ENCODE measurements at places on chromosomes 16 and 17. TPM values are rescaled to one million over a fixed set of nuclear protein-coding genes. Genes with fewer than 3 reads are reported as not detected.
A peak's percentile ranks its signal among the peaks of the same experiment; 100 is the strongest.

The SLC5A10 gene
- 0.25 TPM for total RNA-seq

The RPL13 gene
- 2,192 TPM for total RNA-seq

GRCh38 chr17:18035704-18036103 is 3.3 kb downstream of the ATPAF2 start:
- peaks cover 3% of the 10 kb centered on the region for H3K36me3 ChIP-seq
- H3K27ac ChIP-seq = no peak overlapping the region
- peaks cover 35% of the 10 kb centered on the region for H3K4me1 ChIP-seq
- no peak for DNase-seq

- no peaks in the 10 kb centered on the region for H3K27me3 ChIP-seq
- no peaks in the 10 kb centered on the region for H3K36me3 ChIP-seq
- DNase-seq = no peak
- no peak overlapping the region for H3K27ac ChIP-seq
These were observed 2.4 kb downstream of the TMEM95 start for GRCh38 chr17:7357381-7357780.

GRCh38 chr16:10931134-10931533 is 11.1 kb downstream of the DEXI start:
- peaks cover 10% of the 10 kb centered on the region for H3K36me3 ChIP-seq
- no peak overlapping the region for H3K27ac ChIP-seq
- H3K27me3 ChIP-seq = no peaks in the 10 kb centered on the region
- no peak for DNase-seq
- no peak overlapping the region for H3K4me3 ChIP-seq

DNA sequence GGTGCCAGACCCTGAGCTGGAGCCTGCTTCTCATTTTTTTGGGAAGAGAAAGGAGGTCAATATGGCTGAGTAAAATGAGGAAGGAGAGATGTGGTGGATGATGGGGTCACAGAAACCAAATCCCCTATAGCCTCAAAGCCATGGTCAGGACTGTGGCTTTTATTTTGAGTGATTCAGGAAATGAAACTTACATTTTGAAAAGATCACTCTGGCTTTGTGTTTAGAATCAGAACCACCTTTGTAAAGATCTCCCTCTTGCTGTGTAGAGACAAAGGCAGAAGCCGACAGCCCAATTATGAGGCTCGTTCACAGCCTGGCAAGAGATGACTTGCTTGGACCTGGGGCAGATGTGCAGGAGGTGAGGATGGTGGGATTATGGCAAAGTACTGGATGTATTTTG is 121.6 kb upstream of the ANKFN1 start:
- no peaks in the 10 kb centered on the region for H3K36me3 ChIP-seq
- no peak for DNase-seq
- H3K4me1 ChIP-seq = no peaks in the 10 kb centered on the region
- no peak overlapping the region for H3K4me3 ChIP-seq
- H3K27me3 ChIP-seq = peaks cover 44% of the 10 kb centered on the region

DNA sequence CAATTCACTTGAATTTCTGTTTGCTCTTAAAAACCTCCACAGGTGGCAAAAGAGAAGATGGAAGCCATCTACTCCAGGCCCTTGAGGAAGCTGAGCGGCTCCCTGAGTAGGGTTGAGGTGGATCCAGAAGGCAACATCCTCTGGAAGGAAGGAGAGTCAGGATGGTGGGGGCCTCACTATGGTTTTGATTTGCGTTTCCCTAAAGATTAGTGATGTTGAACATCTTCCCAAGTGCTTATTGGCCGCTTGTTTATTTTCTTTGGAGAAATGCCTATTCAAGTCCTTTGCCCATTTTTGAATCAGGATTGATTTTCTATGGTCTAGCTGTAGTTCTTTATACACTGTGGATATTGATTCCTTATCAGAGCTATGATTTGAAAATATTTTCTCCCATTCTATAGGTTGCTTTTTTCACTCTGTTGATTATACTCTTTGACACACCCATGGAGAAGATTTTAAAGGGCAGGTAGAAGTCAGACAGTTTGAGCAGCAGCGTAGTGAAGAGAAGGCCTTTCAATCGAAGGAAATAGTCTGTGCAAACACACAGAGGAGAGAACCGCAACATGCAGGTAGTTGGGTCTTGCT is 58.6 kb downstream of the WSB1 start:
- peaks cover 2% of the 10 kb centered on the region for H3K36me3 ChIP-seq
- H3K27ac ChIP-seq = peak overlapping the region; percentile 88
- no peaks in the 10 kb centered on the region for H3K27me3 ChIP-seq
- H3K4me3 ChIP-seq = peak overlapping the region; percentile 65

GRCh38 chr16:49268667-49269066 is 13.0 kb downstream of the CBLN1 start:
- no peaks in the 10 kb centered on the region for H3K36me3 ChIP-seq
- no peak overlapping the region for H3K27ac ChIP-seq
- no peak overlapping the region for H3K4me3 ChIP-seq
- no peak for DNase-seq

GRCh38 chr16:19307587-19308241 is 22.2 kb downstream of the CLEC19A start:
- no peak for DNase-seq
- H3K27me3 ChIP-seq = peaks cover 7% of the 10 kb centered on the region
- H3K4me1 ChIP-seq = no peaks in the 10 kb centered on the region
- no peaks in the 10 kb centered on the region for H3K36me3 ChIP-seq
- no peak overlapping the region for H3K27ac ChIP-seq
- H3K4me3 ChIP-seq = no peak overlapping the region

- peak overlapping the region; percentile 71 for H3K4me3 ChIP-seq
- no peaks in the 10 kb centered on the region for H3K27me3 ChIP-seq
- peak overlapping the region; percentile 25 for H3K27ac ChIP-seq
These were observed 578 bp downstream of the PGAP6 start for GRCh38 chr16:381012-381788.
